ENCODE measurements at places on chromosomes 4 and X.

GRCh38 chr4:85761803-85762528 lies 287.0 kb downstream of the ARHGAP24 start:
- peak; percentile 71 for DNase-seq

- DNase-seq, result no peak
Measured at GRCh38 chr4:82681754-82682153, 116.8 kb downstream of the SCD5 start.

GRCh38 chrX:47228550-47229270 lies 4.1 kb upstream of the USP11 start:
- no peak for DNase-seq

DNA sequence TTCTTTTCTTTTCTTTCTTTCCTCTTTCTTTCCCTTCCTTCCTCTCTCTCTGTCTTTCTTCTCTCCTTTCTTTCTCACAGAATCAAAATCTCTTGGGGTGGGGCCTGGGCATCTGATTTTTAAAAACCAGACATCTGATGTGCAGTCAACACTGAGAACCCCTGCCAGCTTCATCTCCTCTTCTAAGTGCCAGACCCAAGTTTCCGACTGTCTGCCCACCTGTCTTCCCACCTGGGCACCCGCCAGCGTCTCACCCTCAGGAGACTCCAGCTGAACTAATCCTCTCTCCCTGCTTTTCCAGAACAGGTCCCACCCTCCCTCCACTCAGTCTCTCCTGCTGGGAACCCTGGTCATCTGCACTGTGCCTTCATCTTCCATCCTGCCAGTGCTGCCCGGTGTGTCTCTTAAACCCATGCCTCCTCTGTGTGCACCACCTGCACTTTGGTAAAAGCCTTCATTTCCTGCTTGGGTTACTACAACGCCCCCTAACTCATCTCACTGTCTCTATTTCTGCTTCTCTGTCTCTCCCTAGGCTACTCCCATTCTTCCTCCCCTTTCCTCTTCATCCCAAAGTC lies 2.8 kb downstream of the SOD3 start:
- no peak for DNase-seq

- no peak for DNase-seq
Measured at GRCh38 chrX:5672099-5672498, 556.6 kb downstream of the NLGN4X start.

DNA sequence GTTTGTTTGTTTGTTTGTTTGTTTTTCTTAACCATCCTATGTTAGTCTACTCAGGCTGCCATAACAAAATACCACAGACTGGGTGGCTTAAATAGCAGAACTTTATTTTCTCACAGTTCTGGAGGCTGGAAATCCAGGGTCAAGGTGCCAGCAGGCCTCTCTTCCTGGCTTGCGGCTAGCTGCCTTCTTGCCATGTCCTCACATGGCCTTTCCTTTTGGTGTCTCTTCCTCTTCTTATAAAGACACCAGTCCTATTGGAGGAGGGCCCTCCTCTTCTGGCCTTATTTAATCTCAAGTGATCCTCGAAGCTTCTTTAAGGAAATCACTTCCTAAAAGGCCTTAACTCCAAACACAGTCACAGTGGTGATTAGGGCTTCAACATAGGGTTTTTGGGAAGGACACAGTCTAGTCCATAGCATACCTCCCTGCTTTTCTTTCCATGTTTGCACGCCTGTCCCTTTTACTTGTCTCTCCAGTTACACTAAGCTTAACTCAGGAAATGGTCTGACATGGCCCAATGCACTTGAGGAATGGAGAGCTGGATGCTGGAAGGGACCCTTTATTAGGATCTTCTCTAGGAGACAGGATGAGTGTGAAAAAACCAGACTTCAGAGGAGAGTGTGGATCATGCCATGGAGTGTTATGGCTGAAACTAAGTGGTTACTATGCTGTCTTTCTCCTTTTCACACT lies 36.0 kb upstream of the MGST2 start:
- no peak for DNase-seq

- DNase-seq, result no peak
Measured at GRCh38 chr4:113943863-113944262, 35.6 kb downstream of the ARSJ start.

DNA sequence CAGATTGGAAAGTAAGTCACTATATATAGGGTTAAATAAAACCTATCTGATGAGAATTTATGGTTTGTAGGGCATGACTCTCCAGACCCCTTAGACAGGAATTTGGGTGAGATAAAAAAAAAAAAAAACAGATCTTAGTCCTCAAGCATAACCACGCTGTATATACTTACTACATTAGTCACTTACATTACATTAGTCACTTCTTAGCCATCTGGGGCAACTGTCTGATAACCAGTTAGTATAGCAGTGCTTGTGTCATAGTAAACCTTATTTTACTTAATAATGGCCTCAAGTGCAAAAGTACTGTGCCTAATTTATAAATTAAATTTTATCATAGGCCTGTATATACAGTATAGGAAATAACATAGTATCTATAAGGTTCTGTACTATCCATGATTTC lies 60.2 kb upstream of the RPS6KA6 start:
- peak; percentile 12 for DNase-seq

DNA sequence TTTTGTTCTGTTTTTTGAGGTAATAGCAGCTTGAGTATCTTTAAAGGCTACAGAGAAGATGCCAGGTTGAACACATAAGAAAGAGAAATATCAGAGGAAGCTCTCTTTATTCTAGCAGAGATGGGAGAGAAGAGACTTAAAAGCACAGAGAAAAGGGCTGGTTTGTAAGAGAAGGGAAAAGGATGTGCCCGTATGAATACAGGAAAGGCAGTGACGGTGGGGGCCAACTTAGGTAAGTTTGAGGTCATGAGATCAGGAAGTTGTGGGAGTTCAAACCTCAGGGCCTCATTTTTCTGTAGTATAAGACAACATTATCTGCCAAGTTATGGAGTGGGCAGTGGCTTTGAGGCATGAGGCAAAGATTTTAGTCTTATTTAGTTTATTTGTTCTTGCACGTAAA lies 121.3 kb upstream of the S100G start:
- DNase-seq, result no peak

DNA sequence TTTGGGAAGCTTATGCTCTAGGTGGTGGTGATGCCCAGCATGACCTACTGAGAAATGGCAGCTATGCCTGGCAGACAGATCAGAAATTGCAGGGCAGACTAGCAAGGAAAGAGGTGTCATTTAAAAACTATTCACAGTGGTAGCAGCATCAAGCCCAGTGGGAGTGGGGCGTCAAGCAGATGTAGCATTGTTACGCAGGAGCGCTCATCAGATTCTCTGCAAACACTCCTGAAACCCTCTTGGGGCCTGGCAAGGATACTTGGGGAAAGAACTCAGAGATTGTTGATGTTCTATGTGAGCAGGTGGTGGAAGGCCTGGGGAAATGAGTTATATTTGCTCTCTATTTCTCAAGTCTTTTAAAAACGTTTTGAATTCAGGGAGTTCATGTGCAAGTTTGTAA lies 437.6 kb downstream of the RAPGEF2 start:
- no peak for DNase-seq

- DNase-seq, result no peak
Measured at GRCh38 chrX:19513383-19513782, 1.9 kb downstream of the MAP3K15 start.

DNA sequence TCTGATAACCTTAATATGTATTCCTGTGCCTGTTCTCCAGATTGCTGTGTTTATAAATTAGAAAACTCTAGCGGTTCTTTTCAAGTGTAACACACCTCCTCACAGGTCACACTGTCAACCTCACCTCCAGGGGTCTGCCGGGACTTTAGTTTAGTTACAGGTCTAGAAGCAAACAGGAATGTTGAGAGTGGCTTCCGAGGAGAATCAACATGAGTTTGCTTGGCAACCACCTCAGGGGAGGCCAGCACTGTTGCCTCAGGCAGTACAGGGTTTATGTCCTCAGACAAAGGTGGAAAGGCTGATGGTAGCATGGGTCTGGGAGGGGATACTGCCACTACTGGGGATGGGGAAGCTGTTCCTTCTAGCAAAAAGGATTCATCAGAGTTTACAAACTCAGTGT lies 438.0 kb downstream of the DTHD1 start:
- no peak for DNase-seq

DNA sequence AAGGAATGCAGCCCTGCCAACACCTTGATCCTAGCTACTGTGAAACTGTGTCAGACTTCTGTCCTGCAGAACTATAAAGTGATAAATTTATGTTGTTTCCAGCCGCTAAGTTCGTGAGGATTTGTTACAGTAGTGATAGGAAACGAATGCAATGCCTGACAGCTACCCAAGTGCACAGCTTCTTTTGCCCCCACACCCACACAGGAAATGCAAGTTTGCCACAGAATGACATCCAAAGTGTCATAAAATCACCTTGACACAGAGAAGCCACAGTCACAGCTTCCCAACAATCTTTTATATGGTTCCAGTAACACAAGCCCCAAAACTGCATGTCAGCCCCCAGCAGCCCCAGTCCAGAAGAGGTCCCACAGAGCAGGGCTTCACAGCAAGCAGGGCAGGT lies 216.9 kb upstream of the S100G start:
- no peak for DNase-seq

DNA sequence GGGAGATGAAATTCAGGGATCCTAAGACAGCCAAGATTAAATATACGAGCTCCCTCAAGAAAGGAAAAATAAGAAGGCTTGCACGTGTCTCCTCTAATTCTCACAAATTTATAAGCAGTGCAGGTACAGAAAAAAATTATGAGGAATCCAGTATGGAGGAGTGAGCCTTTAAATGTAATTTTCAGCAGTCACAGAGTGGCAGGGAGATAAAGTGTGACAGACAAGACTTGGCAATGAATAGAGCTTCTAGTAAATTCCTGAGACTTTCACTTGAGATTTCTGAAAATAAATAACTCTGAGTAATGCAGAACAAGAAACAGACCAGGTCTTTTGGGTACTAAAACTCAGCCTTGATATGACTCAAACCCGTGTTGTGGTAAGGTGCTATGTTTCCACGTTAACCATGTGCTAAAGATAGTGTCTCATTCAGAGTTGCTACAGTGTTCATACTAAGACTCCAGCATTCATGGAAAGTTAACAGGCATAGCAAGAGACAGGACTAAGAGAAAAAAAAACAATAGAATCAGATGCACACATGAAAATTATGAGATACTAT lies 119.8 kb downstream of the SPOCK3 start:
- DNase-seq, result no peak

- DNase-seq, result no peak
Measured at GRCh38 chr4:25750874-25751273, 95.2 kb downstream of the SLC34A2 start.

GRCh38 chr4:123867910-123868587 lies 471.5 kb downstream of the SPRY1 start:
- DNase-seq, result no peak

- DNase-seq, result peak; percentile 22
Measured at GRCh38 chrX:49040376-49040955, 2.7 kb downstream of the TFE3 start.

DNA sequence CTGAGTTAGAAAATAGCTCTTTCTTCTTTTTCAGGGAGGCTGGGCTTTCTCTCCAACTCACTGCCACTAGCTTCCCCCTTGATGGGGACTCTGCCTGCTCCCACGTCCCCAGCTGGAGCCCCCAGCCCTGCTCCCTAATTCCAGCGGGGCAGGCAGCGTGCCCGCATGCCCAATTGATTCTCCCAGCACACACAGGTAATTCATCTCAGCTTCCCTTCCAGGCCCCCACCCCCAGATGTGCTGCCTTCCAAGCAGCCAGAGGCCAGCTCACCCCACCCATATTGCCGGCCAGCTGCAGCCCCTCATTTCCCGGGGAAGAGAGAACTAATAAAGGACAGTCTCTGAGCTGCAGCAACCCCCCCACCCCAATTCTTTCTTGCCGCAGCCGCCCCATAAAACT lies 69.8 kb downstream of the EFNB1 start:
- DNase-seq, result no peak

- no peak for DNase-seq
Measured at GRCh38 chr4:1973218-1973617, 35.6 kb downstream of the NELFA start.

- no peak for DNase-seq
Measured at GRCh38 chrX:44063606-44064005, 90.4 kb upstream of the NDP start.
